Stimulated activated CD4-positive, alpha-beta T cell treated with anti-CD3 and anti-CD28 coated beads, Interleukin-4, amount 100 ng/mL, for 1 hour (primary cell): ENCODE measurements at places on chromosomes 3 and 15.

DNA sequence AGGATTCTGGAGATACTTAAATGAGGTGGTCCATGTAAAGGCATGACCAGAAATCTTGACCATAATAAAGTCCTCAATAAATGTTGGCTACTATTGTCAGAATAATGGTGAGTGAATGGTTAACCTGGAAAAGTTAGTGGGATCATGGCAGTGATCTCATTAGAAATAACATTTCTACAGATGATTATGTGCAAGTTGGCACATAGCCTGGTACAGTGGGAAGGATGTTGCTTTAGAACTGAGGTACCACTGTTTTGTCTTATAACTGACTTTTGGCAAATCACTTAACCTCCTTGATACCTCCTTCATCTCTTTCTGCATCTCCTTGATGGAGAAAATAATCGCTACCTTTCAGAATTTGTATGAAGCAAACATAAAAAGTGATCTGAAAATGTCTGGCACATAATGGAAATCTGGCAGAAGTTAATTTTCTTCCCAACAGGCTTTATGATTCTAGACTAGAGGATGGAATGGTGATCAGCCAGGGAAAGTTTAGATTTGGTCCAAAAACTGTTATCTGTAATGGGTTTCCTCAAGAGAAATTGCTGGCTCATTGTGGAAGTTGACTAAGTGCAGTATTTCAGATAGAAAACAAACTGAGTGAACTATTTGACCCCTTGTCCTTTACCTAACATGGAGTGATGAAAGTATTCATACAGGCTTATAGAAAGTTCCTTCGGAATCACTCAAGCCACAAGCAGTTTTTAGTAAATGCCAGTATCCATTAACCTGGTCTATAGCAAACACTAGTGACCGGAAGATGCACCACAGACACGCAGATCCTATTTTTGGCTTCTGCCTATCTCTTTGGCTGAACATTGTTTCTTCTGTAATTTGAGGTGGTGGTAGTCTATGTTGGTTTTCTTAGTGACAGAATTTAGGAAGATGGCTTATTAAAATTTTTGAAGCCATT lies 449.6 kb upstream of the TGFBR2 start:
- DNase-seq: no peak

DNA sequence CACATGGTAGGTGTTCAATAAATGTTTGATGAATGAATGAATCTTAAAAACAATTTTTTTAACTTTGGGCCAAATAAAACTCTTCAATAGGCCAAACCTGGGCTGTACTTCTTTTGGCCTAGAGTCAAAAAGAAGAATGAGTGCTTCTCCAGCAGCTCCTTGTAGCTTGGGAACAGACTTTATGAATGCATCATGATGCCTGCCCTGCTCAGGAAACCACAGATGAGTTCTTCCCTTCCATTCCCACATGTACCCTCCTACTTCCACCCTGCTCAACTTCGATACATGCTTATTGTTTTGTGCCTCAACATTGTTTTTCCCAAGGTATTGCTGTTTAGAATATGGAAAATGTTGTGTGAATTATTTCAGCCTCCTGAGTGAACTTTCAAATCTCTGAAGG lies 87.0 kb downstream of the FILIP1L start:
- no peak for DNase-seq

- DNase-seq: no peak
Measured at GRCh38 chr3:35733341-35733740, 94.0 kb downstream of the ARPP21 start.

GRCh38 chr3:13710251-13710650 lies 161.3 kb downstream of the FBLN2 start:
- no peak for DNase-seq

DNA sequence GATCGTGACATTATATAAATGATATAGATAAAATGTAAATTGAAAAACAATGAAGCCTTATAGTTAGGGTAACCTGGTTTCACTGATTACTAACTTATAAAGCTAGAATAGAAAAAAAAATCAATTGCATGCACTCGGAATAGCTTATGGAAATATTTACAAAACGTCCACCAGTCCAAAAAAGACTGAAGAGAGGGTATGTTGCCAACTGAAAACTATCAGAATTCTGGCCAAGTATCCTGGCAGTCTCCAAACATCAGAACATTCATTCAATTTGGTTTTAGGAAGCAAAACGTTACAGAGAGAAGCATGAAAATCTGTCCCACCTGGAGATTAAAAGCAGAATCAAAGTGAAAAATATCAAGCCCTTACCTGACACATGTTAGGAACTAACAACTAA lies 892.4 kb downstream of the ROBO1 start:
- DNase-seq: no peak
